ENCODE measurements at places on chromosomes 3 and 15. TPM values are rescaled to one million over a fixed set of nuclear protein-coding genes. Genes with fewer than 3 reads are reported as not detected.

PLSCR4 gene
- total RNA-seq = 18.9 TPM

- DNase-seq = no peak
Observed at GRCh38 chr3:64909011-64909410, 221.2 kb upstream of the ADAMTS9 start.

GRCh38 chr3:195160908-195161434, 110.0 kb downstream of the XXYLT1 start:
- no peak for DNase-seq

TMCO5A gene
- not detected for total RNA-seq

- no peak for DNase-seq
Observed at GRCh38 chr3:188133646-188134045, 20.3 kb upstream of the LPP start.

TRPM1 gene
- total RNA-seq = not detected

DUOX2 gene
- total RNA-seq = not detected

- no peak for DNase-seq
Observed at GRCh38 chr3:18770800-18771199, 345.7 kb upstream of the SATB1 start.

GRCh38 chr15:65902373-65902772, 33.1 kb downstream of the RAB11A start:
- DNase-seq = no peak

All from chondrocyte (in vitro differentiated cells).